ENCODE measurements at places on chromosomes 6 and 20.

GRCh38 chr20:49906101-49906604, 9.2 kb downstream of the SPATA2 start:
- no peak for DNase-seq

DNA sequence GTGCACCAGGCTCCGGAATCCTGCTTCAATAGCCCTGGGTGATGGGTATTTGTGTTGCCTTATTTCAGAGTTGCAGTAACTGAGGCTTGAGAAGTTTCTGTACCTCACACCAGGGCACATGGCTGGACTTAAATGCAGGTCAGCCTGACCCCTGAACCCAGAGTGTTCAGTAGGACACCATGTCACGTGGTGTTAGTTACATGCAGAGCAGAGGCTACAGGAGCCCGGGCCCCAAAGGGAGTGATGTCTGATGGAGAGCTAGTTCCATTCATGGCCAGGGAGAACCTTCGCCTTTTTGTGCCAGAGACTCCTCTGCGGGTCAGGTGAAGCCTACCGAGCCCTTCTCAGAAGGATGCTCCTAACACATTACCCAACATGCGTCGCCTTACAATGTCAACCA, 161.4 kb upstream of the CST7 start:
- DNase-seq: no peak

DNA sequence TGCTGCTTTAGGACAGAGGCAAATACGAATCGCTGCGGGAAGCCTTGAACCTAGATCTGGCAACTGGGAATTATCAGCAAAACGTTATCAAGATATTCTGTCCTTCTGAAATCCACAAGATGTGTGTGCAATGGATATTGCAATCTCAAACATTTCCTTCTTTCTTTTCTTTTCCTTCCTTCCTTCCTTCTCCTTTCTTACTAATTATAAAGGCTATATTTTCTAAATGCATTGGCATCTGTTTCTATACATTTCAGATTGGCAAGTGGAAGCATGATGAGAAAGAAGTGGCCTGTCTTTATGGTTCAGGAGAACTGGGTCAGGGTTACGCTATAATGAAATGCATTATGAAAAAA, 2.0 kb downstream of the TAGAP start:
- DNase-seq: no peak

GRCh38 chr20:58538752-58539151, 23.6 kb upstream of the APCDD1L start:
- no peak for DNase-seq

- DNase-seq: no peak
These were observed 573 bp upstream of the IFNGR1 start for GRCh38 chr6:137219664-137220252.

Data from activated T-helper 1 cell treated with anti-CD3 and anti-CD28 coated beads, Interleukin-12 subunit alpha, Interleukin-12 subunit beta, Interleukin-2, Interleukin-4 antibody, amounts not matched to agents 30 ng/mL and 10 ng/mL and 1 ng/mL, durations not matched to agents 14 hours and 24 hours and 36 hours (primary cell).